ENCODE measurements at places on chromosomes 6 and 20. TPM values are rescaled to one million over a fixed set of nuclear protein-coding genes. Genes with fewer than 3 reads are reported as not detected.

The C20orf202 gene
- total RNA-seq = not detected

The DYNLT2 gene
- total RNA-seq = 2.6 TPM

The RIN2 gene
- total RNA-seq = 104 TPM

The AVP gene
- not detected for total RNA-seq

The SLC22A3 gene
- 5.9 TPM for total RNA-seq

The GPR63 gene
- total RNA-seq = 0.98 TPM

The UNC5CL gene
- 1.8 TPM for total RNA-seq

Data from breast epithelium (tissue), 4 donors.